HuH-7.5 (cell line): ENCODE measurements at places on chromosomes 4 and X.

DNA sequence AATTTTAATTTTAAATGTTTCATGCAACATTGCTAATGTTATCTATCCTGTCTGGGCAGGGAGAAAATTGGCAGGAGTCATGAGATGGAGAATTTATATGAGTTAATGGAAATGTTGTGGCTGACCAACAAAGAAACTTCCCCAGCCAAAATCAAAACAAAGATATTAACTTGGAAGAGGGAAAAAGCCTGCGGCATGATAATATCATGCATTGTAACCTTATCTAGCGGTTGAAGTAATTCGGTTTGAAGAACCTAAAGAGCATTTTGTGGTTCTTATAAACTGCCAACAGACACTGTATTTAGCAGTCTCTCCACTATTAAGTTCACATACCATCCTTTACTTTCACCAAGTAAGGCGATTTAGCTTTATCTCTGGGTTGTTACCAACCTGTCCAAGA, 42.3 kb downstream of the DKK2 start:
- DNase-seq, result no peak

DNA sequence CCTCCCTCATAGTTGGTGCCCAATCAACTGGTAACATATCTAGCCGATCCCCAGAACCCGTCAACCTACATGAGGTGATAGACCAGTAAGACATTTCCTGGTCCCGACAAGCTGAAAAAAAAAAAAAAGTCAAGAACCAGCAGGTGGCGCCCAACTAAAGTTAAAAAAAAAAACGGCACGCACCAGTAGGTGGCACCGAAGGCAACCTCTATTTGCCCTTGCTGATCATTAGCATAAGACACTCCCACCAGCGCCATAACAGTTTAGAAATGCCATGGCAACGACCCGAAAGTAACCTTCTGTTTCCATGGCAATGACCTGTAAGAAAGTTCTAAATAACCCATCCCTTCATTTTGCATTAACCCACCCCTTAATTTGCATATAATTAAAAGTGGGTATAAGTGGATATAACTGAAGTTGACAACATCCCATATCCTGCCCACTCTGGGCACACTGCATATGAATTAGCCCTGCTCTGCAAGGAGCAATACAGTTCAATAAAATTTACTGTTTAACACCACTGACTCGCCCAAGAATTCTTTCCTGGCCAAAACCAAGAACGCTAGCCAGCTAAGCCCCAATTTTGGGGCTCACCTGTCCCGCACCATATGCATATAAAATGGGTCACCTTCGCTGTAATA, 83.9 kb upstream of the SPANXB1 start:
- no peak for DNase-seq

DNA sequence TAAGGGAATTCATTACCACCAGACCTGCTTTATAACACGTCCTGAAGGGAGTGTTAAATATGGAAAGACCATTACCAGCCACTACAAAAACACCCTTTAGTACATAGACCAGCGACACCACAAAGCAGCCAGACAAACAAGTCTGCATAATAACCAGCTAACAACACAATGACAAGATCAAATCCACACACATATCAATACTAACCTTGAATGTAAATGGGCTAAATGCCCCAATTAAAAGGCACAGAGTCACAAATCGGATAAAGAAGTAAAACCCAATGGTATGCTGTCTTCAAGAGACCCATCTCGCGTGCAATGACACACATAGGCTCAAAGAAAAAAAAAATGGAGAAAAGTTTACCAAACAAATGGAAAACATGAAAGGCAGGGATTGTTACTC, 36.9 kb downstream of the FGF16 start:
- DNase-seq, result no peak

- no peak for DNase-seq
Observed at GRCh38 chr4:156732634-156733033, 239.0 kb downstream of the PDGFC start.

- DNase-seq, result no peak
Observed at GRCh38 chr4:59973492-59973891, 1226.6 kb upstream of the ADGRL3 start.

DNA sequence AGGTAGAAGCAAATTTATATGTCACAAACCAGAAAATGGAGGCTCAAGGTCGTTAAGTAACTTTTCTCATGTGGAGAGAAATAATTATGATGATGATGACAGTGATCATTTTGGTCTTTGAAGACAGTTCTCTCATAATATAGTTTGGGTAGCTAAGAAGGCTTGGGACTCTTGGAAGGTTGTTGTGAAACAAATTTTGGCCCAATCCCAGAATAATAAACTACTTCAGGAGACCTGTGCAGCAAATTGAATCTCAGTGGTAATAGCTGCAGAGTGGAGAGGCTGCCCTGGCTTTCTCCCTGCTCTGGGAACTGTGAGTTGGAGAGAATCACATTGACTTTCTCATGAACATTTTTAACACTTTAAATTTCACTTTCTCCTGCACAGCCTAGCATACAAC, 217.2 kb upstream of the BOD1L1 start:
- DNase-seq, result no peak

DNA sequence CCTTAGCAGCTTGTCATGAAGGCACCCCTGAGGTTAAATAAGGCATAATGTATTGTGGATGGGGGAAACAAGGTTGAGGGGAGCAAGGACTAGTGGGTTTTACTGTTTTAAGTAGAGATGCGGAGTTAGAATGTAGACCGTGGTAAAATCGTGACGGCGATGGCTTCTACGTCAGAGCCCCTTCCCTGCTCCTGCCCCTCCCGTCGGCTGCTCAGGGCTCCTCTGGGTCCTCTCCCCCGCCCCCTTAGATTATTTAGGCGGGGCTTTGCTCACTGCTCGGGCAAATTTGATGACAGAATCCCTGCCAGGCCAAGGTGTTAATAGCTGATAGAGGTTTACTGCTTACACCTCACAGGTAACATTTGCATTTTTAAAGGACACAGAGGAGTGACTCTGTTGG, 2.3 kb downstream of the FRMPD3 start:
- no peak for DNase-seq

DNA sequence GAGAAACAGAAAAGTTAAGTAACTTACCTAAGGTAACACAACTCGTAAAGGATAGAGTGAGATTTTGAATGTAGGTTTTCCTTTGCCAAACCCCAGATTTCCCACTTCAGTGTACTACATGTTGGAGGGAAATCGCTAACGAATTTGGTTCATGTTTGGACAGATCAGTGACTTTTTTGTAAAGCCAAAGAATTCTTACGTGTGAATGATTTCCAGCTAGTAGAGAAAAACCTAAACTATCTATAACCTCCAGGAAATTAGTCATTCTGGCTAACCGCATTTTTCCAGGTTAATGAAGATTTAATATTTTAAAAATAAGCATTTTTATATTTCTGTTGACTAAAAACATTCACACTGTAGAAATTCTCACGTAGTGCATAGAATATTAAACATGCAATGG, 7.2 kb downstream of the TENM3 start:
- DNase-seq, result no peak

DNA sequence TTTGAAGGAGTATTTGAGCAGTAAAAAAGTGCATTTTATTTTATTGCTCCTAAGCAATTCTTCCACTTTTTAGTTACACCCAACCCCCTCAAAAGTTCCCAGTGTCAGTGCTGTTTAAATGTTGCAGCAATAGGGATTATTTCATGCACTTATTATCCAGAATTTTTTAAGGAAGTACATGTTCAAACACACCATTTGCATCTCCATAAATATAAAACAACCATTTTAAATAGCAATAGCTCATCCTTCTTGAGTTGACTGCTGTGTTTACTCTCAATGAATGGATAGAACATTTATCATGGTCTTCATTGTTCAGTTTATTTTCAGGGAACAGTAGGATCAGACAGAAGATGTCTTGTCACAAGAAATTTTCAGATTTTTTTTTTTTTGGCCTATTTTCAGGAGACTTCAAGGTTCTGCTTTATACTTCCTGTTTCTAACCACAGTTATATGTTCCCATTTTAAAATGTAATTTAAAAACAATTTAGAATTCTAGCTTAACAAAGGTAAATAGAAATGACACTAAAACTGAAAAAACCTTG, 171.9 kb downstream of the TMA16 start:
- no peak for DNase-seq

DNA sequence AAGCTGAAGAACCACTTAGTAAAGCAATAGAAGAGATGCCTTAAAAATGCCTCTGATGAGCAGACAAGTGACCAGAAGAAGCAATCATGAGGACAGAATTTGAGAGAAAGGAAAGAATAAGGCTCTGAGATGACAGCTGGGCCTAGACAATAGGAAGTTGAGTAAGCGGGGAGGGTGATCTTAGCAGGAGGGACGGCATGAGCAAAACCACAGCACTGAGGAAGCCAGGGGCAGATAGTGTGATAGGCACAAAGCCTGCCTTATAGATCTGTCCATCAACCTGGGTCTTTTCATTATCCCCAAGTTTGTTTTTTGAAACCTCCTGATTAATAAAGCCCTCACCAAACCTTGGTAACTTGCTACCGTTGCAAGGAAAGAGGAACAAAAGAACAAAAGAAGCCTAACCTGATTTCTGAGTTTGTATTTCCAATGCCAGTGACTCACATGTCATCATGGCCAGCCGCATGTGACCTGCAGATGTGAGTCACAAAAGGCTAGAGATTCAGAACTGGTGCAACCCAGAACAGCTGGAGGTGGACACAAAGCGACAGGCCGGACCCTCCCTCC, 55.7 kb upstream of the PPARGC1A start:
- DNase-seq, result no peak

GRCh38 chrX:43448688-43449087, 207.4 kb upstream of the MAOA start:
- DNase-seq, result no peak

DNA sequence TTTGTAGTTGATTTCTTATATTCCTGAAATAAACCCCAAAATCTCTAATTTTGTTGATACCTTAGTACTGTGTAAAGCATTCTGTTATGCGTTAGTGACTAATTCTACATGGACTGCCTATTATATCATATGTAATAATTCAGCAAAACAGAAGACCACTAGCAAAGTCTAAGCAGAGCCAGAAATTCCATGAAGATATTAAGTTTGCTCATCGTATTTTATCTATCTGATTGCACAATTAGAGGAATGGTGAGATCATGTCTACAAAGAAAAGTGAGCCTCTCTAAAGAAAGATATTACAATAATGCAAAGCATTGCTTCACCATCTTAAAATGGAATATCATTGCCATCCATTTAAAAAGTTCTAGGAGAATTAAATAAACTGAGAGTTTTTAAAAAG, 374.6 kb upstream of the SLC7A11 start:
- DNase-seq, result no peak

DNA sequence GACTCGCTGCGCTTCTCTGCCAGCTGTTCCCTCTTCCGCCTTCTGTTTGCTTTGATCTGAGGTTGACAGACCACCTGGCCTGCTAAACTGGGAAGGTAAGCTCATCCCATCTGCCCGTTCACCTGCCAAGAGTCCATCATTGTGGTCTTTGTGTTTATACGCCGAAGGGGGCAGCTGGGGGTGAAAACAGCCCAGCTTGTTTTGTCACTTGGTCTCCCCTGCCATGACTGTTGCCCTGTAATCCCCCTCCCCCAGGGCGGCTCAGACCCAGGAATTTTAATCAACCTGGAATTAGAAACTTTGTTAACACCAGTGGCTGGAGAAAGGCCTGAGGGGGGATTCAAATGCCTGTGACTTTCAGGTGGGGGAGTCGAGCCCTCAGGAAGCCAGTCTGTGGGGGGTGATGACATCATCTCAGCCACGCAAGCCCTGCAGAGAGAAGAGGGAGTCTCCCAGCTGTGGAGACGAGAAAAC, 333.3 kb downstream of the BCOR start:
- no peak for DNase-seq

- DNase-seq, result no peak
Observed at GRCh38 chr4:40552536-40552935, 77.1 kb downstream of the RBM47 start.

- DNase-seq, result no peak
Observed at GRCh38 chr4:158535130-158535614, 13.5 kb downstream of the RXFP1 start.

DNA sequence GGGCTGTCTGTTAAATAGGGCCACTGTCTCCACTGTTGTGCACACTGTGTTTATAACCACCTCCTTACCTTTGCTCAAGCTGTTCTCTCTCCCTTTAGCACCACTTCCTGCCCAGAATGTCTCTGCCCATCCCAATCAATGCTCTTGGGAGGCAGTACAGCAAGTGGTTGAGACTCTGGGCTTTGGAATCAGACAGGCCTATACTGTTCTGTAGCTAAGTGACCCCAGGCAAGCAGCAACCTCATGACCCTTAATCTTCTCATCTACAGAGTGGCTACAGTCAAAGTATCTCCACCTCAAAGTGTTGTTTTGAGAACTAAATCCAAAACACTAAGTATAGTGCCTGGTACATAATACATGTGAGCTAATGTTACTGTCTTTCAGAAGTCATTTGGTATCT, 3.8 kb upstream of the TXK start:
- no peak for DNase-seq

- no peak for DNase-seq
Observed at GRCh38 chrX:114152130-114152529, 431.8 kb upstream of the HTR2C start.

- DNase-seq, result no peak
Observed at GRCh38 chr4:127018381-127018780, 614.4 kb upstream of the INTU start.

DNA sequence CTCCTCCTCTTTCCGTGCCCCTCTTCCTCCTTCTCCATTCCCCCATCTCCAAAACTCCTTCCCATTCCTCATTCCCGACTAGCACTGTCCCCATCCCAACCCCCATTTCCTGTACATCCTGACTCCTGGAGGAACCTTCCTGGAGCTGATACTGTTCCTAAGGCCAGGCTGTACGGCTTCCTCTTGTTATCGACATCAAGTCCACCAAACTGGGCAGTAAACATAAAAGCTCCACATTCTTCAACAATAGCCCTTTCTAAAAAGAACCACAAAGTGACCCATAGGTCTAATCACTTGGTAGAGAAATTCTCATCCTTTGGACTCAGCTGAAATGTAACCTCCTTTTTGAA, 22.9 kb downstream of the AWAT2 start:
- no peak for DNase-seq

- DNase-seq, result no peak
Observed at GRCh38 chr4:119041396-119041795, 94.2 kb upstream of the MYOZ2 start.

GRCh38 chr4:85703096-85703495, 228.1 kb downstream of the ARHGAP24 start:
- DNase-seq, result no peak

DNA sequence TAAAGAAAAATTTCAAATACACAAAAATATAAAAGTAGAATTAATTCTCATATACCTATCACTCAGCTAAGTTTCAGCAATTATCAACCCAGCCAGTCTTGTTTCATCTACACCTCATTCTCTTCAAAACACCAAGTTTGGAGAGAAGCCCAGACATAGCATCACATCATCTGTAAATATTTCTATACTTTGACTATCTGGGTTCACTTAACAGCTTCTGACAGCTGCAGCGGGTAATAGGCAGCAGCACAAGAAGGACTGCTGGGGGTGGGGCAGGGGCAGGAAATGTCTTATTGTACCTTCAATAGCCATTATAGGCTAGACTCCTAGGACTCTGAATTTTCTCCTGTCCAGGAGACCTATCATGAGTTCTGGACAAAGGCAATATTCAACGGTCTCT, 54.1 kb downstream of the PHF8 start:
- no peak for DNase-seq

- DNase-seq, result no peak
Observed at GRCh38 chr4:15925830-15926229, 12.7 kb downstream of the FGFBP1 start.
